ENCODE measurements at places on chromosomes 3 and 15.

DNA sequence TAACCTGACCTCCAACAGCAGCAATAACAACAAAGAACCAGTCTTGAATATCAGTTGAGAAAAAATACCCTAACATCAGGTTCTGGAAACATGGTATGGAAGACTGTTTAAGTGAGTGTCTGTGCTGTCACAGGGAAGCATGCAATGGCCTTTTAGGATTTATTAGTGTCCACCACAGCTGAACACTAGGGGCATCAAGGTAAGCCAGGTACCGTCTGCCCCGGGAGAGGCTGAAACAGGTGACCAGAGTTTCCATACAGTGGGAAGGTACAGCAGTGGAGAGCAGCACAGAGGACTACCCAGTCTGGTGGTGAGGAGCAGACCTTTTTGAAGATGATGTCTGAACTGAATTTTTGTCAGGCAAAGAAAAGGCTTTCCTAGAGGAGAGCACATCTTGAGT lies 18.4 kb downstream of the ZDHHC23 start:
- no peak for DNase-seq

- DNase-seq, result no peak
Observed at GRCh38 chr3:94787734-94788270, 724.9 kb downstream of the NSUN3 start.

DNA sequence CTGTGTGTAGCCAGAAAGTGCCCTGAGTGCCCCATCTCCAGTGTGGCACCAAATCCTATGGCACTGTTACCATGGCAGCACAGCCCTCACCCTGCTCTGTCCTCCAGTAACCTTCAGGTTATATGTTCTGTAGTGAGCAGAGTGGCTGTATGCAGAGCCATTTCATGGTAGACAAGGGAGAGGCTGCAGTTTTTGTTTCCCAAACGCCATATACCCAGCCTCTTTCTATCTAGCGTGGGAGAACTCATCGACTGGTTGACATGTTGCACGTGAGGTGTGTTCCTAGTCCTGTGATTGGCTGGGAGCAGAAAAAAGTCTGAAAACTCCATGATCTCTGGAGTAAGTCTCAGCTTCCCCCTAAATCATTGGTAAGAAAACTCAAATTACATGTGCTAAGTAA lies 2.0 kb downstream of the SIDT1 start:
- no peak for DNase-seq

DNA sequence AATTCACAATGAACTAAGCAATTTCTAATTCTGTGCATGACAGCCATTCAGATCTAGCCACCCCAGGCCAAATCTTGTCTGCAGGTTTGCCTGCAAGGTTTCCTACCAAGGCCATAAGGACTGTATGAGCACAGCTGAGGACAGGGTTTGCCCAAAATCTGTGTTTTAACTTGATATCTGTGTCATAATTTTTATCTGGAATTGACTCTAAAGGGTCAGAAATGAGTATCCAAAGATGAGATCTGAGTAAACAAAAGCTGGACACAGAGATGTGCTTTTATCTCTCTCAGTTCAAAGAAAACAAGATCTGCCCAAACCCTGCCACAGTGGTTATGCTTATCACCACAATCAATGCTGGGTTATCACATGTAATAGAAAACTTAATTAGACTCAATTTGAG lies 154.6 kb upstream of the COL8A1 start:
- no peak for DNase-seq

DNA sequence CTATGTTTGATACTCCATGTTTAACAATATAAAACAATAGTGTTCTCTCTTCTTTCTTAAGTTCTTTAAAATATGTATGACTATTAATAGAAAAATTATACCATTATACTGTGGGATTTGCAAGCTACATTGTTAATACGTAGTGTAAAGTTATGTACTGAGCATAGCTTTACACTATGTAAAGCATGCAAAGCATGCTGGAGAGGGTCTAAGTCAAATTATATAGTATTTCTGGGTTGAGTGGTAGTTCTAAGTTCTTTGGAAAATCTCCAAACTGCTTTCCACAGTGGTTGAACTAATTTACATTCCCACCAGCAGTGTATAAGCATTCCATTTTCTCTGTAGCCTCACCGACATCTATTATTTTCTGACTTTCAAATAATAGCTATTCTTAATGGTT lies 253.0 kb downstream of the RAP2B start:
- DNase-seq, result peak; percentile 34

DNA sequence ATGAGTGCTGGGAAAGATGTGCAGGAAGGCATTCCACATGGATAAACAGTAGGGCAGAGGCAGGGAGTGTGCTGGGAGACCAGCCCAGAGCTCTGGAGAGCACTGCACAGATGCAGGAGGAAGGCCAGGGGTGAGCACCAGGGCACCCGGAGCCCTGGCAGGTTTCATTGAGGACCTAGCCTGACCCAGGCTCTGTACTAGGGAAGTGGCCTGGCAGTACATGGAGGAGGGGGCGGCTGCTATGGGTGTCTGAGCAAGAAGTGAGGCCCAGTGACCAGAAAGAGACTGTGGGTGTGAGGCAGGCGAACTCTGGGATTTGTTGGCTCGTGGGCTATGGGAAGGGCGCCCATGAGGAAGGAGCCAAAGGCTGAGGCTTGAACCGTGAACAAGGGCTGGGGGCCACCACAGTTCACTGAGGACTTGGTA lies 139.1 kb downstream of the DNAJB8 start:
- DNase-seq, result no peak

DNA sequence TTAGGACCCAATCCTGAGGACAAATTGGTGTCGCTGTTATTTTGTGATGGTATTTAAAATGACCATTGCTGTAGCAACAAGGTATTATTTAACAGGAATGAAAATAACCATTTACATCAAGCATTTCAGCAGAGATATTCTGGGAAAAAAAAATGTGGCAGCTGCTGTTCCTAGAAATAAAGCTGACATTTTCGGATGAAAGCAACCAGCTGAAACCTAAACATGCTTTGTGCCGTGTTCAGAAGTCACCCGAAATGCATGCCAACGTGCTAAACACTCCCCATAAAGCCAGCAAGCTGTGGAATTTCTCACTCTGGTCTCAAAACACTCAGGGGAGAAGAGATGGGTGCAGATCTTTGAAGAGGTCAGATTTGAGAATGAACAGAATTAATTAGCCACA lies 31.5 kb upstream of the TAFA4 start:
- DNase-seq, result no peak

DNA sequence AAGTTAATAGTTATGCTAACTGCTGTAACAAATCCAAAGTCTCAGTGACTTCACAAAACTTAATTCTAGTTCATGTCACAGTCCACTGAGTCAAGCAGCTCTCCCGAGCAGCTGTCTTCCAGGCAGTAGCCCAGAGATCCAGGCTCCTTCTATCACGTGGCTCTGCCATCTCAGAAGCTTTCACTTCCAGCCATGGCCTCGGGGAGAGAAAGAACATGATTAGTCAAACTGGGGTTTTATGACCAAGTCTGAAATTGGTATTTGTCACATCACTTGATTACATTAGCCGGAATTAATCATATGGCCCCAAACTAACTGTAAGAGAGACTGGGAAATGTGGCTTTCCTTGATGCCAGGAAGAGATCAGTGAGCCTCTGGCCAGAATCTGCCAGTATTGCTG lies 70.2 kb upstream of the DGKG start:
- DNase-seq, result no peak

DNA sequence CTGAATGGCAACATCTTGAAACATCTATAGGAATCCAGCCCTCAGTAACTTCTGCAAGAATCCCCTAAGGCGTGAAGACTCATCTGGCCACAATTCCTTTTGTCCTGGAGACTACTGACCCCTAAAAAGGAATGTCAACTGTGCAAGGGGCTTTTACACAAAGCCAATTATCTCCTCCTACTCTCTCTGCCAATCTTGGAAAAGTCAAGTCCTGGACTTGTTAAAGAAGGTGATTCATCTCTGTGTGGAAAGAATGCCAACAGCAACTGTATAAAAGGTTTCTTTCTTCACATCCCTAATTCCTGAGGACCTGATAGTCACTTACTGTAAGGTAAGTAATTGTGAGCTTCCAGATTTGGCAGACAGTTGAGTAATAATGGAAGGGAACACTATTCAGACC lies 22.3 kb downstream of the THRB start:
- DNase-seq, result no peak

DNA sequence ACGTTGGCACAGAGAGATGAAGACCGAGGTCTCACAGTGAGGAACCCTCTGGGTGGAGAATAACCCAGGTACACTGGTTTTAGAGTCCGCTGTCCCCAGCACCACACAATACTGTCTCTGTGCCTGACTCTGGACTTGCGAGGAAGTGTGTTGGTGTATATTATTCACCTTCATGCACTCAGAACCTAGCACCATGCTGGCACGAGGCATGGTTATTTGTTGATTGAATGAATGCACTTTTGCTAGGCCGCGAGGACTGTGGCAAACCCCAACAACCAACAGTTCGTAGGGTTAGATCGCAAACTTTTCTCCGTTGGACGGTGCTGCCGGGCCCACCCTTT lies 484 bp upstream of the C3orf52 start:
- DNase-seq, result no peak

DNA sequence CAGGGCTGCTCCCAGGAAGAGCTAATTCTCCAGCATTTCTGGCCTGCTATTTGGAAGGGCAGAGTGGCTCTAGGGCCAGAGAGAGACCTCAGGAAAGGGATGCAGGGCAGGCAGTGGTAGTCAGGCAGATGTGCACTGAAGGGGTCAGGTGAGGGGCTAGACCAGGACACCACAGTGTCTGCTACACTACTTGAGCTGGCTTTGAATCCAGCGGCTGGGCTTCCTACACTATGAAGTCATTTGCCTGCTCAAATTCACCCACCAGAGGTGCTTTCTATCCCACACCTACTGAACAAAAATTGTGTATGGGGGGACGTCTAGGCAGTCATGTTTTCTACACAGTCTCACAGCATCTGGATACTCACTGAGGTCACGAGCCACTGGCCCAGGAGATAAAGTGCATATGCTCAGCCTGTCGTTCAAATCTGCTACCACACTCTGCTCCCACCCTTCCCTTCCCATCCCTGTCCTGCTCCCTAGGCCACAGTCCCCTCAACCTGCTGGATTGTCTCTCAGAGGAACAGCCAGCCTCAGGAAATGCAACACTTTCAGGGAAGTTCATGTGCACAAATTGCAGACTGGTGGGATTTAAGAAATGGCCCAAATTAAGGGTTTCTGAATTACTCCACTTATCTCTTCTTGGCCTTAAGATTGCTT lies 49.9 kb upstream of the SLC6A11 start:
- DNase-seq, result no peak

DNA sequence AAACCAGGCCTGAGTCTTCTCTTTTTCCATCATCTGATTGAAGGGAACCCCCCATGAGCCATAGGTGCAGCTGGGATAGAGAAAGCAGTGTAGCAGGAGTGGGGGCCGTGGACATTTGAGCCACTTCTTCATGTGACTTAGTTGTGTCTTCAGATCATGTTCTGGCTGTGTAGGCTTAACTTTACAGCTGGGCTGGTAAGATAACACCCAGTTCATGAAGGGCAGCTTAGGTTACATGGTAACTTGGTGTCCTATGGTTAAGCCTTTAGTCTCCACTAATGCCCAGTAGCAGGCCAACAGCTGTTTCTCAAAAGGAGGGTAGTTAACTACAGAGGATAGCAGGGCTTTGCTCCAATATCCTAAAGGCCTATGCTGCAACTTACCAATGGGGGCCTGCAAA lies 11.4 kb upstream of the SNRPN start:
- no peak for DNase-seq

- no peak for DNase-seq
Observed at GRCh38 chr3:132008837-132009236, 26.0 kb downstream of the CPNE4 start.

GRCh38 chr15:89690276-89691218 lies at the start of the genes PEX11A and WDR93:
TSS of gene PEX11A (minus strand) at chr15:89690754. CDS start at chr15:89690632, 122 bp downstream.
TSS of gene WDR93 (plus strand) at chr15:89690811. CDS start at chr15:89701747, 10,936 bp downstream.
- DNase-seq, result peak; percentile 67

- DNase-seq, result no peak
Observed at GRCh38 chr15:36075333-36075732, 504.1 kb upstream of the CDIN1 start.

GRCh38 chr3:171135549-171135948 lies 109.0 kb upstream of the SLC2A2 start:
- DNase-seq, result peak; percentile 34

DNA sequence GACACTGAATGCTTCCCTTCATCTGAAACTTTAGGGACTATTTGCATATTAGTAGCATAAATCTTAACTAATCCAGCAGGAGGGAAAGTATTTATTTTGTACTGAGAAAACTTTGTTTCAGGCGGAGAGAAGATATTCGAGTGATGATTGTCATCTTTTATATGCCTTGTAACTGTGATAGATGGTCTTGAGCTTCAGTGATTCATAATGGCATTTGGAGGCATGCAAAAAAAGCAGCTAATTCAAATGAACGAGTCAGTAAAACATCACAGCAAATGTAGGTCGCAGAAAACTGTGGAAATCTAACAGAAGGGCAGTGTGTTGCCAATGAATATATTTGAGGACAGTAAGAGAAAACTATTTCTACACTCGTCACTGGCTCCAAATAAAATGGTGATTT lies 643.7 kb upstream of the NAALADL2 start:
- no peak for DNase-seq

- peak; percentile 57 for DNase-seq
Observed at GRCh38 chr3:52055537-52056351, 627 bp downstream of the DUSP7 start.

DNA sequence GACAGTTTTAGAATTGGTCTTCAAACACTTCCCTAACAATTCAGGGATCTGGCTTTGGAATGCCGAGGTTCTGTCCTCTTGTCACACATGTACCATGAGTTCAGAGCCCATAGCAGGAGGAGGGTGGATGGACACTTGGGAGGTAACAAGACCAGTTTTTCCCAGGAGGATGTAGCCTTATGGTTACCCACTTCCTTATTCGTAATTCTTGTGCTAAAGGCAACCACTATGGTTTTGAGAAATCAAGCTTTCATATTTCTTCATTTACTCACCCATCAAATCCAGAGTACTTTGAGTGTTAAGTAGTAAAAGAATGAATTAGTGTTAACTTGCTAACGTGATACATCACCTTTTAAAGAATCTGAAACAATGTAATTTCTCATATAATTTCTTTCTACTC lies 479.6 kb upstream of the ALCAM start:
- DNase-seq, result no peak

GRCh38 chr15:37079726-37080125 lies 20.6 kb downstream of the MEIS2 start:
- DNase-seq, result peak; percentile 78

DNA sequence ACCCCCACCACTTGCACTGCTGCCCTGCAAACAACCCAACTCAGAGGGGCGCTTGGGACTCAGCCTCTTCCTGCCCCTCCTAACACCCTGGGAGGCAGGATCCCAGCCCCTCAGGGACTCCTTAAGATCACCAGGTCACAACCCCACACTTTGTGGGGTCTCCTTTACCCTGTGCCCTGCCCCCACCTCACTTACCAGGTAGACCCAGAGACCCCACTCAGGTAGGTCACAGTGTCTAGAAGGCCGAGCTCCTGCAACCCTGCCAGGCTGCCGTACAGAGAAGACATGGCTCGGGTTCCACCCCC lies 9.1 kb downstream of the PLA2G4F start:
- DNase-seq, result no peak

DNA sequence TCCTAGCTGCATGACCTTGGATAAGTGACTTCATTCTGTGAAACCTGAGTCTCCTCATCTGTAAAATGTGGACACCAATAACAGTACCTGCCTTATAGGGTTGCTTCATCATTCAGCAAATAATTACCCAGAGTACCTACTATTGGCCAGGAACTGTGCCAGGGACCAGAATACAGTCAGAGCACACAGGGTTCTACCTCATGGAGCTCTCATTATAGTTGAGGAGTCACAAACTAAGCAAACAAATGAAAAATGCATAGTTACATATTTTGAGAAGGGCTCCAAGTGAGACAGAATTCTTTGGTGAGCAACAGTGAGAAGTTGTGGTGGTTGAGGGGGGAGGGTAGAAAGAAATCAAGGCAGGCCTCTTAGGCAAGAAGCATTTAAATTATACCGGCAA lies 308.6 kb upstream of the WNT5A start:
- DNase-seq, result peak; percentile 49

- DNase-seq, result peak; percentile 47
Observed at GRCh38 chr3:157581371-157581770, 78.2 kb upstream of the VEPH1 start.
